ENCODE measurements at places on chromosomes 6 and 20.

DNA sequence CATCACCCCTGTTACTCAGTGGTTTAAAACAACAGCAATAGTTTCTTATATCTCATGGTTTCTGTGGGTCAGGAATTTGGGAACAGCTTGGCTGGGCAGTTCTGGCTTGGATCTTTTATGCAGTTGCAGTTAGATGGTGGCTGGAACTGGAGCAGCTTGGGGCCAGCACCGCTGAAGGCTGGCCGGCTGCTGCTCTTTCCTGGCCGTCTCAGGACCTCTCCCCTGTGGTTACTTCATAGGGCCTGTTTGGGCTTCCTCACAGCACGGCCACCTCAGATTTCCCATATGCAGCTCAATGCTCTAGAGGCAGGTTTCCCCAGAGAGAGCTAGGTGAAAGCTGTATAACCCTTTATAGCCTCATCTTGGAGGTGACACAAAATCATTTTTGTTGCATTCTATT lies 15.6 kb downstream of the PKIG start:
- no peak for DNase-seq

- no peak for DNase-seq
Measured at GRCh38 chr6:83636800-83637199, 72.1 kb downstream of the SNAP91 start.

- DNase-seq, result peak; percentile 49
Measured at GRCh38 chr6:56025795-56026194, 150.4 kb upstream of the BMP5 start.

GRCh38 chr6:163775313-163775712 lies 360.8 kb downstream of the QKI start:
- no peak for DNase-seq
